Globus pallidus (tissue), 1 donor: ENCODE measurements at places on chromosomes 4 and X.
A peak's percentile ranks its signal among the peaks of the same experiment; 100 is the strongest.

DNA sequence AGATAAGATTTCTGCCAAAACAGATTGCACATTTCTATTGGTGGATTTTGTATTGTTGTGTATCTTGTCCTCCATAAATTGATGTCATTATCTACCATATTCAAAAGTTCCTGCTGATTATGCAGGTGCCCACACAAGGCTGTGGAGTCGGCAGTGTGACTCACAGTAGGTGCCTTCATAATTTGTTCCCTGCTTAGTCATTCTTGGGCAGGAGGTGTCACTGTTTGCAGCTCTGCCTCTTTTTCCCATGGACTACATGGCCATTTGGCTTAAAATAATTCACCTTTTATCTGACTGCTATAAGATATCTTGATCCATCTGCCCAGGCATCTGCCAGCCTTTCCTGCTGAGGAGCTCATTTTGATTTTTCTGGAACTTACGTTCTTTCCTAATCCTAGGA is 33.6 kb upstream of the ENPEP start:
- DNase-seq = no peak

GRCh38 chr4:143337600-143338287 is 1.1 kb downstream of the GAB1 start:
- DNase-seq = peak; percentile 85

- DNase-seq = no peak
Observed at GRCh38 chrX:94743478-94743877, 1069.5 kb downstream of the FAM133A start.

- DNase-seq = peak; percentile 93
Observed at GRCh38 chrX:47540754-47541538, 20.1 kb upstream of the ARAF start.

GRCh38 chr4:27149541-27150212 is 289.0 kb downstream of the STIM2 start:
- DNase-seq = no peak

GRCh38 chr4:142539796-142540482 is 306.2 kb downstream of the INPP4B start:
- DNase-seq = no peak
